Activated T-cell treated with anti-CD3 and anti-CD28 coated beads for 48 hours (primary cell): ENCODE measurements at places on chromosomes 6 and 20.

GRCh38 chr6:109672175-109672574 lies 18.8 kb downstream of the AK9 start:
- no peak for DNase-seq

DNA sequence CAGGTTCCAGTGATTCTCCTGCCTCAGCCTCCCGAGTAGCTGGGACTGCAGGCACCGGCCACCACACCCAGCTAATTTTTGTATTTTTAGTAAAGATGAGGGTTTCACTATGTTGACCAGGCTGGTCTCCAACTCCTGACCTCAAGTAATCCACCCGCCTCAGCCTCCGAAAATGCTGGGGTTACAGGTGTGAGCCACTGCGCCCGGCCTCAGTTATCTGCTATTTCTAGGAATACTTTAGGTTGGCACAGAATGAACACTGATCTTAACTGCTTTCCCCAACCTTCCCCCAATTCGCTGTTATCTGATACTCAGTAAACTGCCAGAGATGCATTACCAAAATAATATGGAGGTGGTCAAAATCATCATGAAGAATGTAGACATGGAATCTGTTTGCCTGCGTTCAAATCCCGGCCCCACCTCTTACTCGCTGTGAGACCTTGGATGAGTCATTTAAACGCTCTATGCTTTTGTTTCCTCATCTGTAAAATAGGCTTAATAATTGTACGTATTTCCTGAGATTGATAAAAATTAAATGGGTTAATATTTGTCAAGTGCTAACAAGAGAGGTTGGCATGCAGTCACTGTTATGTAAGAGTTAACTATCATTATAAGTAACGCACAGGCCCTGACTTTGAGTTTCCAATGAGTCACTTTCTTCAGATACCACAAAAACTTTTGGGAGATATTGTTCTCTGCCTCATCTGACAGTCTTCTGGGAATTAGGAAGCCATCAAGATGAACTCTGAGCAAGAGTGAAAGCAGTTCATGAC lies 44.5 kb upstream of the NCOA3 start:
- DNase-seq, result no peak

GRCh38 chr20:40957265-40957760 lies 71.3 kb upstream of the TOP1 start:
- DNase-seq, result no peak

DNA sequence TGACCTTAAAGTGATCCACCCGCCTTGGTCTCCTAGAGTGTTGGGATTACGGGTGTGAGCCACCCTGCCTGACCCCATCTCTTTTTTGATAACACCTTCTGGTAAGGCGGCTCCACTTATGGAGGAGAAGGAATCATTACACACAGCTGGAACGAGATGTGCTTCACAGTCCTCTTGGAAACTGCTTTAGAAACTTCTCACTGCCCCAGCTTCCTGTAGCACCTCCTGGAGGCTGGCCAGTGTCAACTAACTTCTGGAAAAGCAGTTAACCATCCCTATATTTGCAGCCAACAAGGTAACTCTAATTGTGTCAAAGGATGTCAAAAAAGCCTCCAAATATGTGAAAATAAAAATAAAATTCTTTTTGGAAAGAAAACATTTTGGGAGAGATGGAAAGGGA lies 48.8 kb upstream of the BCLAF1 start:
- DNase-seq, result no peak

DNA sequence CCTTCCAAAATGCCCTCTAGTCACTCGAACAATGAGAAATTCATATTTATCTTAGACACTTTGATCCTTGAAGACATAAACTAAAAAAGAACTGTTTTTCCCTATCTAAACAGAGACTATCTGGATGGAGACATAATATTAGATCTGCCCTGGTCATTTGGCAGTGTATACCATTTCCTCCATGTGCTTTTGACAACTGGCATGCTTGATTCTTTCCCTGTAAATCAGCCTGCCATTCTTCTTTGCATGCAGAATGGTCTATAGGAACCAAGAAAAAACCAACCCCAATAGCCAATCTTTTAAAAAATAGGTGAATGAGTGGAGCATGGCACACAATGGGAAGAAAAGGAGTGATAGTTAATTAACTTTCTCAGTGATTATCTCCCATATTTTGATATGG lies 93.8 kb downstream of the OPN5 start:
- no peak for DNase-seq

GRCh38 chr6:1904466-1904799 lies 294.7 kb downstream of the FOXC1 start:
- no peak for DNase-seq

DNA sequence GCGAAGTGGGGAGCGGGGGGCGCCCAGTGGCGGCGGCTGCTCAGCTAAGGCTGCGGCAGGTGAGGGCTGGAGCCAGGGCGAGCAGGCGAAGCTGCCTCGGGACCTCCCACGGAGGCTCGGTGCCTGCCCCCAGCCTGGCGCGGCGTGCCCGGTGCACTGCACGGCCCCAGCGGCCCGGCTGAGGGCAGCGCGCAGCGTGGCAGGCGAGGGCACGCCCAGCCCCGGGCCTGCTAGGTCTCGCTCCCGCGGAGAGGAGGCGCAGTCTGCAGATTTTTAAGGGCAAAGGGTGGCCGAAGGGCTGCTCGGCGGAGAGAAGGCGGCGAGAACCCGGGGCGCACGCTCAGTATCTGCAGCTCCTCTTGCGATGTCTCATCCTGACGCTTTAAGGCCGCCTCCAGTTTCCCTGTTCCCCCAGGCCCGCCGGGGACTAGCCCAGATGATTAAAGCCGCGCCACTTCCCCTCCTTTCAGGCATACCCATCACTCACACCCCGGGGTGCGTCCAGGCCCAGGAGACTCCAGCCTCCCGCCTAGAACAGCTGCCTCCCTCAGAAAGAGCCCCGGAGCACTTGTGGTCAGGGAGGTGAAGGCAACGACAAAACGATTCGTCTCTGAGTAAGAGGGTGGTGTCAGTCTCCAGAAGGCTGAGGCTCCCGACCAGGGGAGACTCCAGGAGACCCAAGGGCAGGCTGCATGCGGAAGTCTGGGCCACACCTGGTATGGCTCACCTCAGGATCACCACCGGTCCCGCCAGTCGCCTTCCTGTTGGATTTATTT lies at the start of gene FERMT1:
TSS of gene FERMT1 (minus strand) at position 158 of the 776 bp plus-strand sequence. CDS start 3,476 bp downstream, outside the sequence.
- DNase-seq, result peak; percentile 52

DNA sequence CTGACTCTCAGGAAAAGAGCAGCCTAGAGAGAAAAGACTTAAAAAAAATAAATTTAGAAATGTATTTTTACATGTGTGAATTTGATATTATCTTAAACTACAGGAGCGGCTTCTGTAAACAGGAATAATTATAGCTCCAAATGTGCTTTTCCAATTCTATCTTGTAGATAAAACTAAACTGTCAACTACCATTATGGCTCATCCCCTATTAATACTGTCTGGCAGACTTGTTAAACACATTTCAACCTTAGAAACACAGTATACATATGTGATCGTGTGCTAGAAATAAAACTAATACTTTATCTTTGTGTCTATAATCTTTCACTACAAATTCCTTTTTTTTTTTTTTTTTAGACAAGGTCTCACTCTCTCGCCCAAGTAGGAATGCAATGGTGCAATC lies 75.8 kb downstream of the CNKSR3 start:
- no peak for DNase-seq

- no peak for DNase-seq
These were observed 33.8 kb upstream of the CD83 start for GRCh38 chr6:14083751-14084150.

GRCh38 chr6:127592964-127593363 lies 16.0 kb downstream of the C6orf58 start:
- DNase-seq, result no peak

DNA sequence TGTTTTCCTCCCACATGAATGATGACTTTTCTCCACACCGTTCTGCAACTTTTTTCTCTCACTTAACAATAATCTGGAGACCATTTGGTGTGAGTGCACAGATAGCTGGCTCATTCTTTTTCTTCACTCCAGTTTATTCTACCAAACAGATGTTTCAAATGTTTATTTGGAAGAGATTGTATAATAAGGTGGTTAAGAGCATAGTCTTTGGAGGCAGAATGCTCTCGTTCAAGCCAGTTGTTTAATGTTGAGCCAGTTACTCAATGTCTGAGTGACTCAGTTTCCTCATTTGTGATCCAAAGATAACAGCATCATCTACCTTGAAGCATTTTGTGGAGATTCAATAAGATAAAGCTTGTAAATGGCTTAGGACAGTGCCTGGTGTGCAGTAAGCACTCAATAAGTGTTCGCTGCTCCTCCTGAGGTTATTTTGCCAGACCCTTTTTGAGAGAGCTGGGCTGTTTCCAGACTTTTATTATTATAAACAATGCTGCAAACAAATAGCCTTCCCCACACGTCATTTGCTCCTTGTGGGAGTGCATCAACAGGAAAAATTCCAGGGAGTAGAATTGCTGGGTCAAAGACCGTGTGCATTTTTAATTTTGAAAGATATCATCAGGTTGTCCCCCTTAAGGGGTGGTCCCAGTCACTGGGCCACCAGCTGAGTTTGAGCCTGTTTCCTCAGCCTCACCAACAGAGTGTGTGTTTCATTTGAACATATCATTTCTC lies 70.6 kb downstream of the VEGFA start:
- no peak for DNase-seq

- no peak for DNase-seq
These were observed 155.2 kb downstream of the TTLL2 start for GRCh38 chr6:167479901-167480648.

GRCh38 chr6:119587537-119587936 lies 238.0 kb upstream of the MAN1A1 start:
- no peak for DNase-seq

GRCh38 chr6:38610050-38610625 lies 29.6 kb downstream of the BTBD9 start:
- no peak for DNase-seq

GRCh38 chr20:10093087-10093591 lies 58.4 kb downstream of the ANKEF1 start:
- DNase-seq, result no peak

DNA sequence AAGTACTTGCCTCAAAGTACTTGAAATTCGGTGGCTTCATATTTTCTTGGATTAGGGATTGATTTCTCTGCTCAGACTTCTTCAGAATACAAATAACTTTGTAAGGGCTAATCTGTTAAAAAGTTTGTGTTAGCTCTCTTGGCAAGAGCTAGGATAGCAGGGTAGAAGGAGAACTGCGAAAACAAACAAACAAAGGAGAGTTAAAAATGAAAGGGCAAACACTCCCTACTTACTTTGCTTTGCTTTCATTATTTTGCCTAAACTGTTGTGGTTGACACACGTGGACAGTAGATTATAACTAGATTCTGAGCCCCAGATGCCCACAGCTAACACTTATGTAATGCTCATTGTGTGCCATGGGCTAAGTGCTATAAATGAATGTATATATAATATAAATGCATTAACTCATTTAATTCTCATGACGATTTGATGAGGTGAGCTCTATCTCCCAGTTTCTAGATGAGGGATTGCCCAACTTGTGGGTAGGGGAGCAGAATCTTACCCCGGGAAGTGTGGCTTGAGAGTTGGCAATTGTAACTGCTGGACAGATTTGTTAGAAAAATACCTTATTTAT lies 48.7 kb downstream of the EYA4 start:
- no peak for DNase-seq

GRCh38 chr6:112172540-112172939 lies 81.8 kb downstream of the LAMA4 start:
- no peak for DNase-seq
